Lower lobe of right lung (tissue), 2 donors: ENCODE measurements at places on chromosomes 5 and 9.

- DNase-seq = peak; percentile 87
Measured at GRCh38 chr9:503881-504852, 289.5 kb downstream of the DOCK8 start.

GRCh38 chr5:61283471-61283870, 48.6 kb upstream of the ZSWIM6 start:
- DNase-seq = no peak

- no peak for DNase-seq
Measured at GRCh38 chr5:54713923-54714581, 196.5 kb downstream of the SNX18 start.

DNA sequence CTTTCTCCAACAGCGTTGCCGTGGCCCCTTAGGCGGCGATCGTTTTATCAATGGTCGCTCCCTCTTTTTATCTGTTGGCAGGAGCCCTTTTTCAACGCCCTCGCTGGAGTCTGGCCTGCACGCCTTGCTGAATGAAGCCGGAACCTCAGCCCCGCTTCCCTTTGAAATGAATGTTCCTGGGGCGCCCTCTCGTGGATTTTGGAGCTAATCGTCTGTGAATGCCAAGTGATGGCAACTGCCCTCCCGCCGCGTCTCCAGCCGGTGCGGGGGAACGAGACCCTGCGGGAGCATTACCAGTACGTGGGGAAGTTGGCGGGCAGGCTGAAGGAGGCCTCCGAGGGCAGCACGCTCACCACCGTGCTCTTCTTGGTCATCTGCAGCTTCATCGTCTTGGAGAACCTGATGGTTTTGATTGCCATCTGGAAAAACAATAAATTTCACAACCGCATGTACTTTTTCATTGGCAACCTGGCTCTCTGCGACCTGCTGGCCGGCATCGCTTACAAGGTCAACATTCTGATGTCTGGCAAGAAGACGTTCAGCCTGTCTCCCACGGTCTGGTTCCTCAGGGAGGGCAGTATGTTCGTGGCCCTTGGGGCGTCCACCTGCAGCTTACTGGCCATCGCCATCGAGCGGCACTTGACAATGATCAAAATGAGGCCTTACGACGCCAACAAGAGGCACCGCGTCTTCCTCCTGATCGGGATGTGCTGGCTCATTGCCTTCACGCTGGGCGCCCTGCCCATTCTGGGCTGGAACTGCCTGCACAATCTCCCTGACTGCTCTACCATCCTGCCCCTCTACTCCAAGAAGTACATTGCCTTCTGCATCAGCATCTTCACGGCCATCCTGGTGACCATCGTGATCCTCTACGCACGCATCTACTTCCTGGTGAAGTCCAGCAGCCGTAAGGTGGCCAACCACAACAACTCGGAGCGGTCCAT, 10.0 kb downstream of the S1PR3 start:
- DNase-seq = peak; percentile 87

DNA sequence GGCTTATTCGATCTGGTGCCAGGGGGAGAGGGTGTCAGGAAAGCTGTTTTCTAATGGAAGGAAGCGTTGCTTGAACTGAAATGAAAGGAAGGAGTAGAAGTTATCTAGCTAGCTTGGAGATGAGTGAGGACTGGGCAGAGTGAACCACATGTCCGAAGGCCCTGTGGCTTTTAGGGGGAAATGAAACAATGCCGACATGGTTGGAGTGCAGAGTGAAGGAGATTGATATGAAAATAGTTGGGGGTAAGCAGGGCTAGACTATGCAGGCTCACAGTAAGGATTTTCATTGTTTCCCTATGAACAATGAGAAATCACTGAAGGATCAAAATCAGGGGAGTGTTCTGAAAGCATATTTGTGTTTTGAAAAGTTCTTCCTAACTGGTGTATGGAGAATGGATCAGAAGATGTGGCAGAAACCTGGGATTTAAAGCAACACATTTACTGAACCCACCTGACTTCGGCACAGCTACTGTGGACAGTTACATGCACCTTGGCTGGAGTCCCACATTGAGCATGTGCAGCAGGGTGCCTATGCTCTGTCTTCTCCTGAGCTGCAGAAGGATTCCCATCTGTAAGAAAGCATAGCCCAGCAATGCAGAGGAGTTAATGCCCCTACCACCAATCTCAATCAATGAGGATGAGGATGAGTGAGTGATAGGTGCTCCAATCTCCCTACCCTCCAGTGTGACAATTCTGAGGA, 144.4 kb upstream of the TBCA start:
- no peak for DNase-seq

DNA sequence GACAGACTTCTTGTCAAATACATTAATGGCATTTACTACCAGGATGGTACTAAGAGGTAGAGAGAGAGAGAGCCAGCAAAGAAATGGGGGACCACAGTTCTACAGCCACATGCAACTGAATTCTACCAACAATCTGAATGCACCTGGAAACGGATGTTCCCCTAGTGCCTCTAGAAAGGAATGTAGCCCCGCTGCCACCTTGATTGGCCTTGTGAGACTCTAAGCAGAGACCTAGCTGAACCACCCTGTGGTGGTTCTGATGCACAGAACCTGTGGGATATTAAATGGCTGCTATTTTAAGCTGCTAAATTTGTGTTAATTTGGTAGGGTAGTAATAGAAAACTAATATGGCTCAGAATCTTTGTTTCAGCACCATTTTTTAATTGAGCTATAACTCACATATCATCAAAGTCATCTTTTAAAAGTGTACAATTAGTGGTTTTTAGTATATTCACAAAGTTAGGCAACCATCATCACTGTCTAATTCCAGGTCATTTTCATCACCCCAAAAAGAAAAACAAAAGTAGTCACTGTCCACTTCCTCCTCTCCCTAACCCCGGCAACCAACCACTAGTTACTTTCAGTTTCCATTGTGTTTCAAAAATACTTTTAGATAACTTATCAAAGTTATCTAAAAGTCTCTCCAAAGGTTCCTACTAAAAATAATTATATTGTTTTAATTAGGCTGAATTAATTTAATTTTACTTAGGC, 51.7 kb downstream of the CPLANE1 start:
- no peak for DNase-seq

- DNase-seq = no peak
Measured at GRCh38 chr5:133839721-133840120, 128.7 kb downstream of the C5orf15 start.

- DNase-seq = no peak
Measured at GRCh38 chr9:79257790-79258351, 313.9 kb upstream of the TLE4 start.

DNA sequence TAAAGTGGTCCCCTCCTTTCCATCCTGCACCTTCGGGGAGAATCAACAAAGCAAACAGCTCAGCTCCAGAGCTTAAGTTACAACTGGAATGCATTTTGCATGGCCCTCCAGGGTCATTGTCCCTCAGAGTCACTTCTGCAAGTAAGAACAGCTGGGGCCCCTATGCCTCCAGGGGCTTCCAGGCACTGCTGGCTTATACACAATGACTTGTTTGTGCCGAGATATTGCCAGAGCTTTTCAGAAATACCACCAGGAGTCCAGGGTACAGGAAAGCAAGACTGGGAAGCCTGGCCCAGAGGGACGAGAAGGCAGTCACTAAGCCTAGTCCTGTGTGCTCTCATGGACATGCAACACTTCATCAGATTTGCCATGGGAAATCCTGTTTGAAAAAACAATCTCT, 11.3 kb downstream of the FRMD3 start:
- DNase-seq = no peak

DNA sequence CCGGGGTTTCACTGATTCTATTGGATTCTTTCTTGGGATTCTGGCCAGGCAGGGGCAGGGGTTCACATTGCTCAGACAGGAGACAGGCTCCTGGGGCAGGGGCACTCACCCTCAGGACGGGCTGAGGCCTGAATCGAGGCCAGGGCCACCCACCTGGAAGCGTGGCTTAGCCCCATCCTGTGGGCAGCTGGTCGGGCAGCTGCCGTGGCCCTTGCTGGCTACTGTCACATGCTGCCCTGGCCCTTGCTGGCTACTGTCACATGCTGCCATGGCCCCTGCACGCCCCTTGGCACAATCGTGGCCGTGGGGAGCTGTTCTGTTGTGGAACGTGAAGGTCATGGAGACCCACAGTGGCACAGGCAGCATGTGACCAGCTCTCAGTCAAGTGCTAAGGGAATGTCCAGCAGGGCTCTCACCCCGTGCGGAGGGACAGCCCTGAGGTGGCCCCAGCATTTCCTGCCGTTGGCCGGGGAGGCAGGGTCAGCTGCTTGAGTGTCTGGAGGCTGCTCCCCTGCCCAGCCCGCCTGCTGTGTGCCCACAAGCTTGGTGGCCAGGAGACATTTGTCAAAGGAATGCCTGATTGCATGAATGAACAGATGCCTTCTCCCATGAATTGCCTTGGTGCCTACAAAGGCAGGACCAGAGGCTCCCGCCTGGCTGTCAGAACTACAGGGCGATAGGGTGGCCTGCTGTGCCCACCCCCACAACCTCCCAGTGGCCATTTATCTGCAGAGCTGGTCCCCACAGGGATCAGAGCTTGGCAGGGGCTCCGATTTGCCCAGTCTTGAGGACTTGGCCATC, 16.9 kb upstream of the TMEM250 start:
- no peak for DNase-seq
